ENCODE measurements at places on chromosomes 5 and 9. TPM values are rescaled to one million over a fixed set of nuclear protein-coding genes. Genes with fewer than 3 reads are reported as not detected.

The PLPP7 gene
- total RNA-seq, result not detected

DNA sequence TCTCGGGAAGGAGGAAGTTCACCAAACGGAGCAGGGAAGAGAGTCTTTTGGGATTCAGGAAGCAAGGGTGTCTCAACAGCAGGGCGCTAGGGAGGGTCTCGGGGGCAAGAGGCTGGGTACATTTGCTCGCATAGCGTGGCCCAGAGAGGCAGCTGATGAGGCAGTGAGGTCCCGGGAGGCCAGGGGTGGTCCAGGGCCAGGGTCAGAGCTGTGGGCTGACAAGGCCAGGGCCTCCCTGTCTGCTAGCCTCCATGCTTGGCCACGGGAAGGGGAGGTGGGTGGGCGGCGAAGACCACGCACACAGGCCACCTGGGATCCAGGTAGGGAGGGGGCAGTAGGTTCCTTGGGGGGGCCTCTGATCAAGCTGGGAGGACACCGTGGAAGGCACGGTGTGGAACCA is 6.0 kb downstream of the NDOR1 start:
- DNase-seq, result no peak

GRCh38 chr5:40605295-40605958 is 74.3 kb upstream of the PTGER4 start:
- DNase-seq, result peak; percentile 76

DNA sequence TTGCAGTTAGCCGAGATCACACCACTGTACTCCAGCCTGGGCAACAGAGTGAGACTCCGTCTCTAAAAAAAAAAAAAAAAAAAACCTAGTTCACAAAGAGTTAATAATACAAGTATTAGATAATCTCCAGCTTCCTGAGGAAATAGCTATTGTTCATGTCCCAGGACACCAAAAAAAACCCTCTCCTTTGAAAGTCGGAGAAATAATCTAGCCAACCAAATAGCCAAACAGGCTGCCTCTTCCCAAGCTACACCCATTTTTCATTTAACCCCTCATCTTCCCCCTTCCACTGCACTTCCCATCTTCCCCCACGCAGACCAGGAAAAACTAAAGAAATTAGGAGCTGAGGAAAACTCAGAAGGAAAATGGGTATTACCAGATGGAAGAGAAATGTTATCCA is 23.6 kb downstream of the CNOT8 start:
- no peak for DNase-seq

- peak; percentile 4 for DNase-seq
Measured at GRCh38 chr9:68690088-68690487, 15.0 kb upstream of the PIP5K1B start.

DNA sequence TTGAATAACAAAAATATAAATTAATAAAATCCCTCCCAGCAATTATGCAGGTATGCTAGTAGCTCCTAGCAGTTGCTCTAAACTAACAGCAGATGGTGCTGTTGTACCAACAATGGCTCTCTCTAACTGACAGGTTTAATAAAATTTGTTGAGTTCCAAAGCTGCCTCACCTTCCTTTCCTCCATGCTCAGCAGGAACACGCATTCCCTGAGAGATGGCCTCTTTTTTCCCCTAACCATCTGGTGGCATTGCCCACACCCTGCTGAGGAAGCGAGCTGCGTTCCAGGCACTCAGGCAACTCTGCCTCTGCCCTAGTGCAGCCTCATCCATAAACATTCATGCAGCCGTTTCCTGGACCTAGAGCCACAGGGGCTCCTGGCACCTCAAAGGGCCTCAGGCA is 106.2 kb downstream of the KLHL3 start:
- DNase-seq, result peak; percentile 62

Data from bronchial epithelial cell (primary cell).